ENCODE measurements at places on chromosomes 13 and 19.

DNA sequence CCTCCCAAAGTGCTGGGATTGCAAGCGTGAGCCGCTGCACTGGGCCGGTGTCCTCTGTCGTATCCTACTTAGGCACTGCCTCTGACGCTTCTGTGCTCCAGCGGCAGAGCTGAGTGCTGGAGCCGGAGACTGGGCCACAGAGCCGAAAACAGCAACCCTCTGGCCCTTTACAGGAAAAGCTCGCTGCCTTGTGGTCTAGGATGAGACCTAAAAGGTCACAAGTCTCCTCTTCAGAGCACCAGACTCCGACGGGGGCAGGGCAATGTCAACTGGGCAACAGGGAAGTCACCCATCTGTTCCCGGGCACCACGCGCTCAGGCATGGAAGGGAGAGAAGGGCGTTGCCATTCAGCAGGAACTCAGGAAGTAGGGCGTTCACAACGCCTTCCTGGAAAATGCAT is 91.7 kb downstream of the GADD45B start:
- no peak for DNase-seq

DNA sequence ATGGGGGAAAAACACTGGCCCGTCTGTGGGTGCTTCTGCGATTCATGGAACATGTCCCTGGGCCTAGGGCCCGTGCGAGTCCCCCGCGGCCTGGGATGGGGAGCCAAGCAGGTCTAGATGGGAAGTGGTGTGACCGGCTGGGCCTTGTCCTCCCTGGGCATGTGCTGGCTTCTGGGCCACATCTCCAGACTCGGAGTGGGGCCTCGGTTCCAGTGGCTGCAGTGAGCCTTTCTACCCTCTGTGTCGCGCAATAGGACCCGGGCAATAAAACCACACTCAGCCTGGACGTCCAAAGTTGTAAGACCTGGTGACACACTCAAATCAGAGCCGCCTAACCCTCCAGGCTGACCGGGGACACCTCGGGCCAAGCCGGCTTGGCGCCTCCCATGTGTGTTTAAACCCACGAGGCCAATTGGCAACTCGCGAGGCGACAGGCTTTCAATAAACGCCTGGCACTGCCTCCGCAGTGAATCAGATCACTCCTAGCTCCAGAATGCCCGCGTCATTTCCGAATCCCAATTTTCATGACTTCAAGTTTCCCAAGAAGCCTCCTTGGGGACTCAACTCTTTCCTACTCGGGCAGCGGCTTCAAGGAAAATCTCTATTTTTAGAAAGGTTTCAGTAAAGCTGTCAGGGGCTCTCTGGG is 57.3 kb downstream of the KLF2 start:
- no peak for DNase-seq

- DNase-seq = no peak
Measured at GRCh38 chr13:26816881-26817280, 56.3 kb upstream of the GPR12 start.

DNA sequence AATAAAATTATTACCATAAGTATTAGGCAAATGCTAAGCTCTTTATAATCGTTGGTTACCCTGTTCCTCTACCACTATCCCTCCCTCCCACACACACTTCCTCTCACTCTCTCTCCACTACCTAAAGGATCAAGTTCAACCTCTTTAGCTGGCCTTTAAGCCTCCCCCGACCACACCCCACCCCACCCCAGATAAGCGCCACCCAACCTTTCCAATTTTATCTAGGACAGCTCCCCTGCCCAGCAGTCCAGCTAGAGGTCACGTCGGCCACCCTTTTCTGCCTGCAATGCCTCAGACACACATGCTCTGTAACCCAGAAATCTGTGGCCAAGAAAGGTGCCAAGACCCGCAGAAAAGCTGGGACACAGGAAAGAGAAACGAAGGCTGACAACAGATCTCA is 1.1 kb downstream of the LYPD4 start:
- DNase-seq = no peak

DNA sequence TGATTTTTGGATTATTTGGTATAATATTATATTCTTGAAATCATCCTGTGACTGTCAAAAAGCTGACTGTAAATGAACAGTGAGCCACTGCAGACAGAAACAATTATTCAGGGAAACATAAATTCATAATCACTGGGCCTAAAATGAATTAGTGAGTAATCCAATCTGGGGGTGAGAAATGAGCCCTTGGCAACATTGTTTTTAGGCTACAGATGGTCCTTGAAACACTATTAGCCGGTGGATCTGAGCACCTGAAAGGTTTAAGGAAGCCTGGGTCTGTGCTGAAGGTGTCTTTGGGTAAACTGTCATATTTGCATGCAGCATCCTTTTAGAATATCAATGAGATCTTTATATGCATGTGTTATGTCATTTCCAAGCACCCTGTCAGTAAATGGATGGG is 290.7 kb downstream of the ATP8A2 start:
- no peak for DNase-seq

DNA sequence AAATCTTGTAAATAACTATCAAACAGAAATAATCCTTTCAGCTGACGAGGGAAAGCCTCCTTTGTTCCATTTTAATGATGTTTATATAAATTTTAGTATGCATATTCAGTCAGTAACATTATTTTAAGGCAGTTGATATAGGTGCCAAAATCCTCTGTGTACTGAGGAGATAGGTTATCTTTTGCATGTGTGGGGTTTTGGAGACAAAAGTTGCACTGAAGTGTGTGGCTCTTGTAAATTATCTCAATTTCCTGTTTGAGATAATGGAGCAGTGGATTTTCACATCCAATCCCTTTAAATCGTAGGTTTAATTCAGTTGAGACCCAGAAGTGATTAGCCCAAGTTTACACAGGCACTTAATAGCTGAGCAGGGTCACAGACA is 106.6 kb downstream of the RGCC start:
- no peak for DNase-seq

DNA sequence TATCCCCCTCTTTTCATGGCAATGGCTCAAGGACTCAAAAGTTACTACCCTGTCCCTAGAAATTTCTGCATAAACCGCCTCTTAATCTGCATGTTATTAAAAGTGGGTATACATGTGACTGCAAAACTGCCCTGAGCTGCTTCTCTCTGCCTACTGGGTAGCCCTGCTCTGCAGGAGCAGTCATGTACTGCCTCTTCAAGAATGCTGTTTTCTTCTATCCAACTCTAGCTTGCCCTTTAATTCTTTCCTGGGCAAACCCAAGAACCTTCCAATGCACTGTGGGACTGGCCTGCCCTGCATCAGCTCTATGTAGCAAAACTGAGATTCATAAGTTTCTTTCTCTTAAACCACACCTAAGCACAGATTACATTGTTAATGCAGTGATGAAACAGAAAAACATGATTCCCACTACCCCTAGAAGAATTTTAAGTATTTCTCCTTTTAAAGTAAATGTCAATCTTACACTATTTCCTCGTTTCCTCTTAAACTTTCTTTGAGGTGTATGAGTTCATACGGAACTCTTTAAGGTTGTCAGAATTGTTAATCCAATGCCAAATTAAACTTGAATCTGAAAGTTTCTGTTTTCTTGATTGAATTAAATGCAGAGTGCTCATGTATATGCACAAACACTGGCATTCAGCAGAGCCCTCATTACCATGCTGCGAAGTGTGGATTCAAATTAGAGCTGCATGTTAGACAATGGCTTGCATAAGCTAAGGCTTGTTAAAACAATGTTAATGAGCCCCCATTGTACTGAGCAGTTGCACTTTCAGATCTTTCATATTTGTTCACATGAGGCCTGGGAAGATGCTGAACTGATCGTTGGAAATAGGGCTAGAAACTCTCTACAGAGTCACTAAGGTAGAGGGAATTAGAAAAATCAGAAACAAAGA is 669.9 kb upstream of the PCDH20 start:
- no peak for DNase-seq

DNA sequence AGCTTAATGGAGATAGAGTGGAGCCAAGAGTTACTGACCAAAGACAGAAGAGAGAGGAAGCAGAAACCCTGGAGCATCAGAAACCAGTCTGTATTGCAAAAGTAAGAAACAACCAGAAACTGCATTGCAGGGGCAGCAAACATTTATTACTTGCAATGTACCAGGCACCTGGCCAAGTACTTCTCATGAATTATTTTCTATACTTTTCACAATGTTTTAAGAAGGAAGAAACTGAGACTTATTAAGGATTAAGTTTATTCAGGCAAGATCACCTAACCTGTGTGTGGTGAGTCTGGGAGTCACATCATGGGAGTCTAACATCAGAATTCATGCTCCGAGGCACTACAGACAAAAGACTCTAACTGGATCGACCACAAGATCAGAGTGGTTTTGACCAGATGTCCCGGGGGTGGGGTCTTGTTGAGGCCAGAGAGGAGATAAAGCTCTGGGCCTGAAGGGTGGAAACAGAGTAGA is 47.4 kb downstream of the TNFRSF19 start:
- no peak for DNase-seq

GRCh38 chr13:98224557-98224956 is 47.5 kb upstream of the RNF113B start:
- DNase-seq = no peak

DNA sequence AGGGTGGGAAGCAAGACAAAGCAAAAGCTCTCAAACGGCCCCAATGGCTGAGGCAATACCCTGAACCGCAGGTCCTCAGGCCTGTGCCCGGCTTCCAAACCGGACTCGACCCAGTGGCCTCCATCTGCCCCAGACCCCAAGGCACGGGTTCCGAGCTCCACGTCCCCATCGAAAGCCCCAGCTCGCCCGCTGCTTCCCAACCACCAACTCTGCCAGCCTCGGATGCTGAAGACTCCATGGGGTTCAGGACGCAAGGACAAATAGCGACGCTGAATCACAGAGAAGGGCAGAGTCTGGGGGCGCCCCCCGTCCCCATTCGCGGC is 559 bp downstream of the POLR2E start:
- DNase-seq = no peak

GRCh38 chr19:28966737-28967399 is 246.1 kb downstream of the UQCRFS1 start:
- DNase-seq = no peak

DNA sequence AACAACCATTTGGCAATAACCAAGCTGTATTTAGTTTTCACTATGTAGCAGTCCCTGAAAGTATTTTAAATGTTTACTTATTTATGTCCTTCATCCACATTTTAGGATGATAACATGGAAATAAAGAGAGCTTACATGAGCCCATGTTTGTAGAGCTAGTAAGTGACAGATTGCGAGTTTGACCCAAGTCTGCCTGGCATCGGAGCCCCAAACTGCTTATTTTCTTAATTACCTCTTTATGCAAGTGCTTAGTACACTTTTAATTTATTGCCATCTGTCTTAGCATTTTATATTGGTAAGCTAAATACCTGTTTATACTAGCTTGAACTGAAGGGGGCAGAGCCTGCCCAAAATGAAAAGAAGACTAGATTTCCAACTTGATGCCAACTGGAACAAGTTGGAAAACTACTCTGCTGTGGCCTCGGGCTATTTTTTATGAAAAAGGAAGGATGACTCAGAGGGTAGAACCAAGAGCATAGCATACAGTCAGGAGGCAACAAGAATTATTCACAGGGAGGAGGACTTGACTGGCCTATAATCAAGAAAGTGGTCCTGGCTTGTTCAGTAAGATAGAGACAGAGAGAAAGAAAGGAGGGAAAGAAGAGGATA is 150.2 kb downstream of the NDFIP2 start:
- no peak for DNase-seq

GRCh38 chr13:111213964-111214726 is 99.0 kb downstream of the ARHGEF7 start:
- no peak for DNase-seq

GRCh38 chr13:44266305-44266704 is 107.3 kb upstream of the SERP2 start:
- no peak for DNase-seq

GRCh38 chr13:40536443-40537113 is 129.9 kb downstream of the FOXO1 start:
- no peak for DNase-seq

Measured in activated naive CD4-positive, alpha-beta T cell treated with anti-CD3 and anti-CD28 coated beads, Interleukin-2, amount 50 U/mL, for 16 hours (primary cell).